ENCODE measurements at places on chromosomes 2 and 18.
A peak's percentile ranks its signal among the peaks of the same experiment; 100 is the strongest.

DNA sequence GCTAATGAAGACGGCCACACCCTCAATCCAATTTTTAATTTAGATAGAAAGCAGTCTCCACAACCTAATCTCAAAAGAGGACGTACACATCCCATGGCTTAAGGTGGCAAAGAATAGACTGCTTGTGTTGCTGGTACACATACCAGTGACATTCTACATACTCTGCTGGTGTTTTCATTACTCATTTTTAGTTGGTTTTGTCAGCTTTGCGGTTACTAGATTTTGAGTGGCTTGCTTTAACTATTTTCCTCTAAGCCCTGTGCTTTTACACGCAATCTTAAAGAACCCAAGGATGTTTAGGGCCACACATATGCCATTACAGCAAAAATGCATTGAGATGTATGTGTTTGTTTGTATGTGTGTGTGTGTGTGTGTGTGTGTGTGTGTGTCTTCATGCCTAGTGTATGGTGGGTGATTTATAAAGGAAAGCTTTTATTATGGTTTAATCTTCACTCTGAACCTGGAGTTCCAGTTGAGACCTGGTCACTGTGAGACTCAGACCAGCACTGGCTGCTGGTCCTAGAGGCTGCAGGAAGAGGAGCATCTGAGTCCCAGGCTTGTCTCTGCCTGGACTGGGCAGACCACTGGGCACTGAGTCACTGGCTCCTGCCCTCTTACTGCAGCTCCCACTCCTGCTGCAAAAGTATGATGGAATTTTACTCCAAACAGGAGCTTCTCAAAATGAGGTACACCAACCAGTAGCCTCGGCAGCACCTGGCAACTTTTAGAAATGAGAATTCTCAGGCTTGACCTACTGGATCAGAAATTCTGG is 415.9 kb downstream of the NBAS start:
- no peak for DNase-seq

GRCh38 chr2:204172145-204172600 is 235.6 kb downstream of the ICOS start:
- no peak for DNase-seq

DNA sequence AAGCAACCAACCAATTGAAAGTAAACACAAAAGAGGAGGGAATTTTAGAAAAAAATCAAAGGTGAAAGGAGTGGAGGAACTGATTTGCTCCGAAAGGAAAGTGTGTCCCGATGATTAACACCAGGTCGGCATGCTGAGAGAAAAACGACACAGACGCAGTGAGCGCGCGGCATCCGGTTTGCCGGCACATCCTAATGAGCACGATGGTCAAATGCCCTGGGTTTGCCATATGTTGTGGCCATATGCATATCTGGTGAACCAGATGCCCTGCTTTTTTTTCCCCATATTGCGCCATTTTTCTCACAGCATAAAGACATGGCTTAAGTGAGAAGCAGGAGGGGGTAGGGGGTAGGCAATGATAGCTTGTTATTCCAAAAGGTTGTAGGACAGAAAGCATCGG is 626.7 kb downstream of the BCL11A start:
- no peak for DNase-seq

DNA sequence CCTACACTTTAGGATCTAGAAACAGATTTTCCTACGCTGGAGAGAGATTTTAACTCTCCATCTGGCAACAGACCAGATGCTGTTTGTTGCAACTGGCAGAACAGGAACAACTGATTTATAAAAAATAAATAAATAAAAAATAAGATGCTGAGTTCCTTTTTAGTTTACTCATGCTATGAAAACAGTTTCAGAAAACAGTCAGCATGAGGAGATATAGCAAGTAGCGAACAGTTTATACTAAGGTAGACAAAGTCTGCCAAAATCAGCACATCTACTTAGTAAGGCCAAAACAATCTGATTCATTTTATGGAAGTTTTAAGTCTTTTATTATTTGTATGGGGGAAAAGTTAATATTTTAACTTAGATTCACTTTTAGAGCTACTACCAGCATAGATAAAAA is 974.0 kb upstream of the CNTNAP5 start:
- no peak for DNase-seq

DNA sequence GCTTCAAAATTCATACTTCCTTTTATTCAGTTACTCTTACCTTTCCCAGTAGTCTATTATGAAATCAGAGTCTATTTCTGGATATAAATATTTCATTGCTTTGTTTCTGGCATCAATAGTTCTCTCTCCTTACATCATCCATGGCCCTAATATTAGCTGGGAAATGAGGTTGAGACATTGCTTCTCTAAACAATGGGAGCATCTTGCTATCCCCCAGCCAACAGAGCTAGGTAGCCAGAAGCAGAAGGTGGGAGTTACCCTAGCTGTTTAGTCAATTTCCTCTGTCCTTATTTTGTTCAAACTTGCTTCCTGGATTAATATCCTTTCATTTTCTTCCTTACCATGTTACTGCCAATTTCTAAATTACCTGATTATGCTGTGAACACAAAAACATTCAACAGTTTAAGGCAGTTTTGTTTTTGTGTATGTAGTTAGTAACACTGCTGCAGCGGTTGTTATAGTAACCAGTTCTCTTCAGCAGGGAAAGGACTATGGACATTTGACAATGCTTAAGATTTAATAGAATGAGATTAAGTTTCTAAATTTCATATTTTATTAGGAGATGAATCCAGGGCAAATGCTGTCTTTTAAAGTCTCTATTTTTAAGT is 160.5 kb upstream of the KCNJ3 start:
- no peak for DNase-seq

DNA sequence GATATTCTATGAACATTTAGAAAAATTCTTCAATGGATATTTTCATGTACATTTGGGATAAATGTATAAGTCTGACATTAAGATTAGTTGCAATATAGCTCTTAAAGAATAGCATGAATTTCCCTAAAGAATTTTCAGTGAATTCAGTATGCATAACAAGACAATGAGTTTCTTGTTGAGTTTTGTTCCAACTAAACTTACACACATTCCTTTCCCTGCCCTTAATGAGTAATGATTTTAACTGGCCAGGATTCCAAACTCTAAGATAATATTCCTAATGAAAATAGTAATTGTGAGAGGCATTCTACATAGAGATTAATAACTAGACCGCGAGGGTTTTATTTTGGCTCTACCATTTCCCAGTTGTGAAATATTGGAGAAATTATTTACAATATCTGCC is 390.3 kb upstream of the GALNT5 start:
- DNase-seq: no peak

- no peak for DNase-seq
These were observed 1024.7 kb upstream of the PIK3C3 start for GRCh38 chr18:40930211-40930882.

DNA sequence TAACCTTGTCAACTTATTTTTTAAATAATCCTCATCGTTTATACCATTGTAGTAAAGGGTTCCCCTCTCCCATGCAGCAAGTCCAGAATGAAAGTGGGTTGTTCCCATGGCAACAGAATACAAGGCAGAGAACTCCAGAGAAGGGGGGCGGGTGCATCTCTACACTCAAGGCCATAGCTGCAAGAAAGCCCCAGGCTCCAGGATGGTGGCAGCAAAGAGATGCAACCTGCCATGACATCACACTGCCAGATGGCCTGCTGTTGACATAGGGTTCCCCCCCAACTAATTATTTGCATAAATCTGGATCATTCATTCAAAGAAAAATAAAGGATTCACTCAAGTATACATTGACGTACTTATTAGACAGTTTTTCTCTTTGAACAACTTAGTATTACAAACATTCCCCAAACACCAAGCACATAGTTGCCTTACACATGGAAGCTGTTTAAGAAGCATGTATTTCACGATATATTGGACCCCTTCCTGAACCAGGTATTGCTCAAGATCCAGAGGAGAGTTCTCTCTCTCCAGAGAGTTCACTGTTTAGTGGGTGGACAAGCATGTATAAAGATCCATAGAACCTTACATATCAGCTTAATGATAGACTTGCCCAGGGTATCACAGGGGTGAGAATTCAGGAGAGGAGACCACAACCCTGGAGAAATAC is 87.4 kb upstream of the KLF7 start:
- no peak for DNase-seq

- peak; percentile 25 for DNase-seq
These were observed 18.6 kb upstream of the ZNF532 start for GRCh38 chr18:58845928-58846724.

DNA sequence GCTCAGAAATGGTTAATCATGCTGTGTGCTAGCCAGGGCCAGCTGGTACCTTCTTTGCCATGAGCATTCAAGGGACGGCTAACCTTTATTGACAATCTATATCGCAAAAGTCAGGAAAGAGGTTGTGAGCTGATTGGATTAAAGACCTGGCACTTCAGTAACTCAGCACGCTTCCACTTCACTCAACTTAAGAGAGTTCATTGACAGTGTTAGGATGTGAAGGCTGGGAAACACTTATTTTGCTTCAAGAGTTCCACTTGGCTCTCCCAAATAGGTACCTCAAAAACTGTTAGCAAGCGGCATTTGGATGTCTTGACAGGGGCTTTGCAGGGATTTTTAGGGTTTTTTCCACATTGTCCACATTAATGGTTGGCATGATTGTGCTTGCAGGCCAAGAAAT is 25.1 kb upstream of the TXNDC2 start:
- no peak for DNase-seq

DNA sequence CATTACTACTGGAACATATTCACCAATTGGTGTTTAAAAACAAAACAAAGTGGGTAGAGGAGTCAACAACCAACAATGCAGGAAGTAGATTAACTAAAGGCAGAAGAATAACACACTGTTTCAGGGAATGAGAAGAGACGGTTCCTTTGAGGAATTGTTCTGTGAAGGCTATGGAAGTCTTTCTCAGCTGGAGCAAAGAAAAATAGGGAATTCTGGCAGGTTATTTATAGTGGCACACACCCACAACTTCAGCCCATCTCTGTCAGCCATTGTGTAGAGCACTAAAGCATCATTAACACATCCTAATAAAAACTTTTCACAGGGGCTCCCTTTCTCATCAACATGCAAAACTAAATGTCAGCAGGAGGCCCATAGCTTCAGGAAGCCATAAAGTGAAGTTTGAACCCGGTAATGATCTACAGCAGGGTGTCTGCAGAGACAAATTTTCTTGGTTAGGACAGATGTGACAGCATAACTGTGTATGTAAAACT is 113.6 kb downstream of the CDH2 start:
- no peak for DNase-seq

- DNase-seq: peak; percentile 44
These were observed 4.5 kb downstream of the RHOB start for GRCh38 chr2:20451341-20451740.

GRCh38 chr2:175414191-175414881 is 232.8 kb upstream of the ATP5MC3 start:
- DNase-seq: no peak

DNA sequence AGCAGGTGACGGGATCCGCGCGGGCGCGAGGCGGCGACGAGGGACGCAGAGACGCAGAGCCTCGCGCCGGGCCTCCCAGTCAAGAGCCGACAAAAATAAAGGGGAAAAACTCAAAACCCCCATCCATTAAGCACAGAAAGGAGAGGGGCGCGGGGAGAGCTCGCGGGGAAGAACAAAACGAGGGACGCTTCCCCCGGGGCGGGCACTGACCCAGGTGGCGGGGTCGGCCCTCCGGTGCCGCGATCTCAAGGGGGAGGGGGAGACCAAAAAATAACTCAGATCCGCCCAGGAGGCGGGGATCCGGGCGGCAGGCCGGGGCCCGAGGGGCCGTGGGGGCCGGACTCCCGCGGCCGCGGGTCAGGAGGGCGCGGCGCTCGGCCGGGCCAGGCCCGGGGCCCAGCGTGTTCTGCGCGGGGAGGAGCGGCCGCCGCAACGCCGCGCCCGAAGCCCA is 597 bp downstream of the RNF103 start:
- peak; percentile 75 for DNase-seq

GRCh38 chr2:69553991-69554390 is 89.5 kb downstream of the AAK1 start:
- no peak for DNase-seq

DNA sequence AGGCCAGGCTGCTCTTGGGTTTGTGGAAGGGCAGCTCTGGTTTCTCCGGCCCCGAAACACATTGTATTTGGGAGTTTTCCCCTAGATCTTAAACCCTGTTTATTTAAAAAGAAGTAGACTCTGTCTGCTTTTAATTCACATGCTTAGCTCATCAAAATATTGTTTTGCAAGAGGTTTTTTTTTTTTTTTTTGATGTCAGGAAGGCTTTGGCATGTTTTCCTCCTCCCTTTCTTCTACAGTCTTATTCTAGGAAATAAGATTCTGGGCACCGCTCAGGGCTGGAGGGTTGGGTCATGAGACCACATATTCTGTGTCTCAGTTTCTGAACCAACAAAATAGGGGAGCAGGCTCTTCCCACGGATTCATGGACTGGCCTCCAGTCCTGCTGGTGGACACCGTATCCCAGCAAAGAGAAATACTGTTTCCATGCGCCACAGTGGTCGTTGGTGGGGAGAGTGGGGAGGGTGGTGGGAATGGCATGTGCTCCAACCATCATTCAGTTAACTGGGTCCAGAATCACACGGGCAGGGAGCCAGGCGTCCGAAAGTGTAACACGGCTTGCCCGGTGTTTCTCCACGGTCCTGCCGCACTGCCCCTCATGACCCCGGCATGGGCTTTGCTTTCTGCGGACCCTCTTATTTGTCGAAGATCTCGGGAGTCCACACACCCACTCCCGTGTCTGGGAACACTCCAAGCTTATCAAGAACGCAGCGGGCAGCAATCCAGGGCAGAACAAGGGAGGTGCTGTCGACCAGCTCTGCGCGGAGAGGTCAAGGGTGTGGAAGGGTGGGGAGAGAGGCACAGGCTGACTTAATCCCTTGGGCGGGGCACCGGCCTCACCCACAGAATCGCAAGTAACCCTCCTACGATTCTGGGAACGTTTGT is 176.7 kb downstream of the GLI2 start:
- DNase-seq: no peak

GRCh38 chr2:168345601-168346000 is 98.2 kb upstream of the STK39 start:
- DNase-seq: no peak

GRCh38 chr18:66682855-66683322 is 79.0 kb upstream of the CDH19 start:
- peak; percentile 45 for DNase-seq
